ENCODE measurements at places on chromosomes 11 and 22. TPM values are rescaled to one million over a fixed set of nuclear protein-coding genes. Genes with fewer than 3 reads are reported as not detected.
A peak's percentile ranks its signal among the peaks of the same experiment; 100 is the strongest.

DNA sequence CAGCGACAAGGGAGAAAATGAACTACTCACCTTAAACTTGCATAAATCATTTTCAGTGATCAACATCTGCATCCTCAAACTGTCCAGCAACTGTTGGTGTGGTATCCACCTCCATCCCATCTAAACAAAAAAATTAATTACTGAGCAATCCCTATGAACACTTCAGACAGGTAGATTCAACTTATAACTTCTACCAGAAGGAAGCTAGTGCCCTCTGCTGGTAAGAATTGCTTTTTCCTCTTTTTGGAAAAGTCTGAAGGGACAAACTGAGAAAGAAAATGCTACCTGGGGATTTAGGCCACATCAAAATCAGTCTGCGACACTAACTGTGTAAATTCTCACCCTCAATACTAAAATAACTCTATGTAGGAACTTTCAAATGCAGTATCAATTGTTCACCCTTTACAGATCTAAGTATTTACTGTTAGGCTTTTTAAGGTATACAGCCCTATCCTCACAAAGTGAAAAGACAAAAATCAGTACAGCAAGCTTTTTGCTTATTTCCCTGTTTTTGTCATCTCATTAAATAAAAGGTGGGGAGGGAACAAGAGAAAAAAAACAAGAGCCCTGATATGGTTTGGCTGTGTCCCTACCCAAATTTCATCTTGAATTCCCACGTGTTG, 17.9 kb downstream of the CLNS1A start:
- DNase-seq, result no peak
- no peak overlapping the region for H3K4me3 ChIP-seq
- H3K27me3 ChIP-seq, result no peaks in the 10 kb centered on the region
- no peaks in the 10 kb centered on the region for H3K4me1 ChIP-seq

- H3K36me3 ChIP-seq, result no peaks in the 10 kb centered on the region
- no peak overlapping the region for H3K27ac ChIP-seq
- DNase-seq, result no peak
- no peaks in the 10 kb centered on the region for H3K4me1 ChIP-seq
These were observed 769.5 kb upstream of the API5 start for GRCh38 chr11:42542336-42542735.

- H3K4me1 ChIP-seq, result no peaks in the 10 kb centered on the region
- H3K4me3 ChIP-seq, result no peak overlapping the region
- no peak overlapping the region for H3K27ac ChIP-seq
- H3K27me3 ChIP-seq, result no peaks in the 10 kb centered on the region
- no peaks in the 10 kb centered on the region for H3K36me3 ChIP-seq
These were observed 67.3 kb downstream of the HIPK3 start for GRCh38 chr11:33324302-33324985.

- no peak overlapping the region for H3K27ac ChIP-seq
- DNase-seq, result no peak
- H3K4me3 ChIP-seq, result no peak overlapping the region
- H3K4me1 ChIP-seq, result 0 out of 2 replicates have a peak, but pooled peaks cover 4% of the 10 kb centered on the region
- peaks cover 11% of the 10 kb centered on the region for H3K36me3 ChIP-seq
These were observed 31.7 kb upstream of the SORL1 start for GRCh38 chr11:121420398-121420797.

- no peaks in the 10 kb centered on the region for H3K4me1 ChIP-seq
- DNase-seq, result no peak
- peaks cover 51% of the 10 kb centered on the region for H3K36me3 ChIP-seq
- peak overlapping the region; percentile 91 for H3K4me3 ChIP-seq
- no peaks in the 10 kb centered on the region for H3K27me3 ChIP-seq
- no peak overlapping the region for H3K27ac ChIP-seq
These were observed 1.3 kb downstream of the PACS1 start for GRCh38 chr11:66071381-66071801.

DNA sequence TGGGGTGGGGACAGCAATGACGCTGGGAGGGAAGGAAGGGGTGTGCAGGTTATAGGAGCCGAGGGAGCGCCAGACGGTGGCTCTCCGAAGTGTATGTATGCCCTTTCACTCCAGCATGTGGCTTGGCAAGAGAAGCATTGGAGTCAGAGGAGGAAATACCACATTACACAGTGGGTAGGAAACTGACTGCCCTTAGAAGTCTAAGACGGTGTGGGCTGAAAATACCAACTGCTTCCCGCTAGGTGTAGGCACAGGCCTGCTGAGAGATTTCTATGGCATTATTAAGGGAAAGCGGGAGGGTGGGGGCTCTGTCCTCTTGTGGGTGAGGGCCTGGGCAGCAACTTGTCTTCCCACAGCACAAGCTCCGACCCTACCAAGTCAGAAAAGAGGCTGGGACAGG, 44.7 kb downstream of the CACNG2 start:
- no peak for DNase-seq
- no peak overlapping the region for H3K27ac ChIP-seq
- H3K36me3 ChIP-seq, result no peaks in the 10 kb centered on the region
- no peaks in the 10 kb centered on the region for H3K4me1 ChIP-seq
- no peak overlapping the region for H3K4me3 ChIP-seq

GRCh38 chr22:22554587-22555284, 4.3 kb downstream of the PRAME start:
- no peak overlapping the region for H3K27ac ChIP-seq
- no peak overlapping the region for H3K4me3 ChIP-seq
- H3K4me1 ChIP-seq, result no peaks in the 10 kb centered on the region
- DNase-seq, result no peak

DNA sequence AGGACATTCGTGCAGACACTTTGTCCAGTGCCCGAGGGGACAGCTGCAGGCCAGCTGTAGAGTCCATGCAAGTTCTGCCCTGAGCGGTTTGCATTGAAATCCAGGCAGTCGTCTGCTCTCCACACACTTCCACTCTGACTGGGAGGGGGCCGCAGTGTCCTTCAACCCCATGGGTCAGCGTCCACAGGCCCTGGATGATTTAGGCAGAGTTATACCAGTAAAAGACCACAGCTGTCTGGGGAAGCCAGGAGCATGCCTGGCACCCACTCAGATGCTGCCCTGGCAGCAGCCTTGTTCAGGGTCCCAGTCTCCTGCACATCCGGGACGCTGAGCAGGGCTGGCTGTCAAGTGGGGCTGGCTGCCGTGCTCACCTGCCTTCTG, 26.5 kb downstream of the KRTAP5-5 start:
- no peaks in the 10 kb centered on the region for H3K4me1 ChIP-seq
- no peak for DNase-seq
- no peaks in the 10 kb centered on the region for H3K36me3 ChIP-seq
- H3K27ac ChIP-seq, result no peak overlapping the region
- no peaks in the 10 kb centered on the region for H3K27me3 ChIP-seq

DNA sequence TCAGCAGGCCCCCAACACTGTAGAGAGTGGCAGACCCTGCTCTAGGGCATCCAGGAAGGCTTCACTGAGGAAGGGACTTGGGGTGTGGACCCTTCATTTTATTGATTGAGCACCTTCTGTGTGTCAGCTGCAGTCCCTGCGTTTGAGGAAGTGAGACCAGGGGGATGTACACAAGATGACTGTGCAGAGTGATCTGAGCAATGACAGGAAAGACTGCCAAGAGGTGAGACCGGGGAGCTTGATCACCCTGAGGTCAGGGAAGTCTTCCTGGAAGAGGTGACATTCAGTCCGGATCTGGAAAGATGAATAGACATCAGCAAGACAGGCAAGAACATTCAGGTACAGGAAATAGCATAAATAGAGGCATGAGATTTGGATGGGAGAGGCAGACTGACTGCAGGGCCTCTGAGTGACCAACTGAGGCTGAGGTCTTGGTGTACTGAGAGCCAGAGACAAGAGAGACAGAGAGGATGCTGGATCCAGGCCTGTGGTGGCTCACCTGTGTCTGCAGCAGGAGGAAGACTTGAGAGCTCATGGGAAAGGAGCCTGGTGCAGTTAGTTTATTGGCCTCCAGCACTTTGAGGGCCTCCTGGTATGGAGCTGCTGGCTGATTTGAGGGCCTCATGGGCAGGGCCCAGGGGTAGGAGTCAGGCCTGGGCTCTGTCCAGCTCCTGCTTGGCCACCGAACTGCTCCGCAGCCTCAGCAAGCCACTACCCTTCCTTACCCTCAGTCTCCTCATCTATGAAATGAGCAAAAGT, 5.2 kb downstream of the DGAT2 start:
- no peaks in the 10 kb centered on the region for H3K36me3 ChIP-seq
- no peak for DNase-seq
- peaks cover 16% of the 10 kb centered on the region for H3K27me3 ChIP-seq
- no peaks in the 10 kb centered on the region for H3K4me1 ChIP-seq

- no peak overlapping the region for H3K4me3 ChIP-seq
- no peaks in the 10 kb centered on the region for H3K27me3 ChIP-seq
- no peaks in the 10 kb centered on the region for H3K4me1 ChIP-seq
- no peak overlapping the region for H3K27ac ChIP-seq
These were observed 275.0 kb downstream of the FAM76B start for GRCh38 chr11:95514416-95515110.

DNA sequence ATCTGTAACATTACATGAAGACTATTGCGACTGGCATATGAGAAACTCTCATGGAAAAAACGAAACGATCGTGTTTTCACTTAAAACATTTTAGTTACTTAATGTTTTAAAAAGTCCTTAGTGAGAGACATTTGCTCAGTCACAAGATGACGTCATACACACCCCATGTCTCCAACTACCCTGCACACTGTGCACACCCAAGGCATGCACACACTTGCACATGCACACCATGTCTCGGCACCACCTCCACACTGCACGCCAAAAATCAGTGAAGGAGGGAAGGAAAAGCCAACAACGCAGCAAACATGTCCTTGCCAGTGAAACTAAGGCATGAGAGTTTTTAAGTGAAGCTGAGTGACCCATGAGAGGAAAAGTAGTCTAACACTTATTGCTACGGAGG, 18.0 kb downstream of the NCAPD3 start:
- no peaks in the 10 kb centered on the region for H3K27me3 ChIP-seq
- H3K4me1 ChIP-seq, result no peaks in the 10 kb centered on the region
- H3K36me3 ChIP-seq, result peaks cover 37% of the 10 kb centered on the region
- no peak overlapping the region for H3K4me3 ChIP-seq
- no peak for DNase-seq

DNA sequence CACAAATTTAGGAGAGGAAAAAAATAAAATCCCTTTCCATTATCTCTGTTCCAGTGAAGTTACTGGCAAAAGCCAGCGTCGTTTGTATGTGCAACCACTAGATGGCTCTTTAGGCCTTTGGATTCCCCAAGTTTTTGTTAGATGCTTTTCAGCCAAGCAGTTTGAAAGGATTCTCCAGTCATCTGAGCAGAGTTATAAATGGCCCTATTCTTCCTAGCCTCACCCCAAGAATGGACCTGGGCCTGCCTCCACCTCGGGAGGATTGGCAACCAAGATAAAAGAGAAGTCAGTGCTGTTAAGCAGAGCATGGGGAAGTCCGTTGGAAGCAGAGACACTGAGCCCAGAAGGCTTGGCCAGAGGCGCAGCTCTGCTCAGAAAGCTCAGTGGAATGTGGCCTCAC, 15.4 kb downstream of the FAM181B start:
- no peak overlapping the region for H3K4me3 ChIP-seq
- DNase-seq, result peak; percentile 50
- H3K27ac ChIP-seq, result no peak overlapping the region
- H3K36me3 ChIP-seq, result no peaks in the 10 kb centered on the region
- H3K27me3 ChIP-seq, result no peaks in the 10 kb centered on the region

- H3K36me3 ChIP-seq, result no peaks in the 10 kb centered on the region
- no peak overlapping the region for H3K27ac ChIP-seq
- H3K4me3 ChIP-seq, result no peak overlapping the region
- H3K4me1 ChIP-seq, result no peaks in the 10 kb centered on the region
These were observed 1165.1 kb downstream of the LRRC4C start for GRCh38 chr11:40294349-40294735.

DNA sequence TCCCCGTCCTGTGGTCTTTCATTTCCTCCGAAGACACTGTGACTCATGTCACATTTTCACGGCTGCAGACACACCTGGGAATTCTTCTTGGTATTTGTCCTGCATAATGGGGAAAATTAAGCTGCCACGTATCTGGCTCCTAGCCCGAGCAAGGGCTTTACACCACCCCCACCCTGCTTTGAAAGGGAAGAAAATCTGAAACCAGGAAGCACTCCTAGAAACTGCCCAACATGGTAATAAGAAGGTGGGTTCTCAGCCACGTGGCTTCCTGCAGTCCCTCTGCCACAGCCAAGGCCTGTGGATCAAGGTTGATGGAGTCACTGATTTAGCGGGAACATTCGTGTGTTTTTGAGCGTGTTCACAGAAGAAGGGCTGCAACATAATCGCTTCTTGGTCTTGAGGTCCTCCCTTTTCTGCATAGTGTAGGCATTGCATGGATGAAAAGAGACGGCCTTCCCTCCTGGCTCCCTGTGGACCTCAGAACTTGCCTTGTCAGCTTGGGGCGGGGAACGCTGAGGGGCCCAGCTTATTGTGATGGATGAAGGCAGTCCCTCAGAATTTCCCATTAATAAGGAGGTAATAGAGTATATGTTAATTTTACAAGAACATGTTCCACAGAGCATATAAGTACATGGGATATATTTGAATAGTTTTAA, 292.0 kb downstream of the NTM start:
- no peaks in the 10 kb centered on the region for H3K36me3 ChIP-seq
- H3K27ac ChIP-seq, result no peak overlapping the region
- H3K4me3 ChIP-seq, result no peak overlapping the region
- DNase-seq, result no peak
- H3K4me1 ChIP-seq, result peaks cover 23% of the 10 kb centered on the region

GRCh38 chr11:121467965-121468364, 15.2 kb upstream of the SORL1-AS1 start:
- no peak for DNase-seq
- H3K27me3 ChIP-seq, result no peaks in the 10 kb centered on the region
- peaks cover 28% of the 10 kb centered on the region for H3K4me1 ChIP-seq
- H3K4me3 ChIP-seq, result no peak overlapping the region
- H3K36me3 ChIP-seq, result peaks cover 17% of the 10 kb centered on the region

DNA sequence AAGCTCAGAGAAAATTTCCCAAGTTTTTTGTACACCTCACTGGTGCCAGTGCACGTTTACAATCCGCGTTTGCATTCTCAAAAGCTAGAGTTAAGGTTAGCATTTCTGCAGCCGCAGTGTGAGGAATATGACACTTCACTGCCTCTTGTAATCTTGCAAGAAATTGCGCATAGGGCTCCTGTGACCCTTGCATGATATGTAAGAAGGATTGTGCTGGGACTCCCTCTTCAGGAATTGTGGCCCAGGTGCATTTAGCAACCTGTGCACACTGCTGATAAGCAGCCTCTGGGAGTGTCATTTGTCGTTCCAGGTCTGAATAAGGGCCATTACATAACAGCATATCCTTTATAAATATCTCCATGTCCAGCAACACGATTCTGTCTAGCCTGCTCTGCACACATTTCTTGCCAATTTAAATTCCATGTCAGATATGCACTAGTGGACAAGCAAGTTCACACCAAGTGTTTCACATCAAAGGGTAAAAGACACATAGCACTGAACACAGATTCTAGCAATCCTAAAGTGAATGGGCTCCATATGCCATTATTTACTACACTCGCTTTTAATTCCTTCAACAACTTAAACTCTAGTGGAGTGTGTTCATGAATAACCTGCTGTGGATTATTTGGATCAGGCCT, 69.2 kb upstream of the INCENP start:
- H3K27me3 ChIP-seq, result no peaks in the 10 kb centered on the region
- H3K36me3 ChIP-seq, result no peaks in the 10 kb centered on the region
- DNase-seq, result peak; percentile 47
- no peak overlapping the region for H3K4me3 ChIP-seq

GRCh38 chr11:45659031-45659817, 6.2 kb downstream of the CHST1 start:
- no peaks in the 10 kb centered on the region for H3K36me3 ChIP-seq
- peaks cover 5% of the 10 kb centered on the region for H3K27me3 ChIP-seq
- no peak overlapping the region for H3K4me3 ChIP-seq
- DNase-seq, result no peak
- H3K4me1 ChIP-seq, result no peaks in the 10 kb centered on the region

Gene OR9G1
- total RNA-seq, result not detected

Gene MPST
- total RNA-seq, result 70.5 TPM

Gene SLC35E4
- 3.7 TPM for total RNA-seq

Gene SCGB1A1
- total RNA-seq, result not detected

Gene SSTR3
- 0.72 TPM for total RNA-seq

Gene DEPDC7
- total RNA-seq, result 4.4 TPM

Gene OR8A1
- total RNA-seq, result not detected

Gene OR8G5
- total RNA-seq, result not detected

Gene TMEM191B
- total RNA-seq, result 4.7 TPM

Gene KCNA4
- total RNA-seq, result not detected

All from H9 (cell line).